ENCODE measurements at places on chromosomes 2 and 18. TPM values are rescaled to one million over a fixed set of nuclear protein-coding genes. Genes with fewer than 3 reads are reported as not detected.

DNA sequence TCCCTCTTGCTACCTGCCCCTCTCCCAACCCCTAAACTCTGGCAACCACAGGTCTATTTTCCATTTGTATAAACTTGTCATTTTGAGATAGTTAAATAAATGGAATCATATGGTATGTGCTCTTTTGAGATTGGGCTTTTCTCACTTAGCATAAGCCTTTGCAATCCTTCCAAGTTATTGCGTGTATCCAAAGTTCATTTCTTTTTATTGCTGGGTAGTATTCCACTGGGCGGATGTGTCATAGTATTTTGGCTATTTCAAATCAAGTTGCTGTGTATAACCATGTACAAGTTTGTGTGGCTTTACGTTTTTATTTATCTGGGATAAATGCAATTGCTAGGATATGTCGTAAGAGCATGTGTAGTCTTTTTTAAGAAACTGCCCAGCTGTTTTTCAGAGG is 55.5 kb upstream of the CUL3 start:
- DNase-seq = no peak

- DNase-seq = no peak
Observed at GRCh38 chr2:66665124-66665984, 230.4 kb downstream of the MEIS1 start.

DNA sequence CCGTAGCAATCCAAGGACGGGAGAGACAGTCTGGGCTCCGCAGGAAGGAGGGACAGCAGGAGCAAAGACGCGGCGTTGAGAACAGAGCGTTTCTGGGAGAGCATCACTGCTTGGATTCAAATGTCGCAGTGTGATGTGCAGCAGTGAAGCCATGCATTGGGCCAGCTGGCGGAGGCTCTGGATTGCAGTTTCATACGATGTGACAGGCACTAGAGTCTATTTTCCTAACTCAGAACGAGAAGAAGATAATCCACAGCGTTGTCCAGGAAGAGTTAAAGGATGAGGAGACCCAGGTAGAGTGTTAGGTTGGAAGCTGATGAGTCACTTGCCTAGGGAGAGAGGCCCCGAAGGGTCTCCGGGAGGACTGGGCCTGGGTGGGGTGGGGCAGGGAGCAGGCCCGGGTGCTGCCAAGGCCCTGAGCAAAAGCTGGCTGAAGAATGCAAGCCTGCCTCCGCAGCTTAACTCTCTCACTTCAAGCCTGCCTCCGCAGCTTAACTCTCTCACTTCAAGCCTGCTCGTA is 17.7 kb upstream of the SEMA4C start:
- no peak for DNase-seq

DNA sequence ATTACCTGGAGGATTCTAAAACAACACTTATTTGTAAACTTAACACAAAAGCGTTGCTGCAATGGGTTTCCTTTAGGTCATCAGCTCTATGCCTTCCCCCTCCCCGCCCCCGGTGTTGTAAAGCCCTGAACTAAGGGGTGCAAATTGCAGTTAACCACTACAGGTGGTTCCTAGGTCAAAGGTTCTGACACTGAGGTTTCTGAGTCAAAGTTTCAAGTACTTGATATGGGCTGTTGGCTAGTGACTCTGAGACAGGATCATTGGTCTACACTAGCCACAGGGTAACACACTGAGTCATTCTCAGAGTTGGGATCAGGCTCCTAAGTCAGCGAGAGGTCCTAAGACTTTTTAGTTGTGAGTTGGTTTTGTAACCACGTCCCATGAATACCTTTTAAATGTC is 15.4 kb downstream of the IL1B start:
- DNase-seq = no peak

The GGCX gene
- 41.2 TPM for total RNA-seq

DNA sequence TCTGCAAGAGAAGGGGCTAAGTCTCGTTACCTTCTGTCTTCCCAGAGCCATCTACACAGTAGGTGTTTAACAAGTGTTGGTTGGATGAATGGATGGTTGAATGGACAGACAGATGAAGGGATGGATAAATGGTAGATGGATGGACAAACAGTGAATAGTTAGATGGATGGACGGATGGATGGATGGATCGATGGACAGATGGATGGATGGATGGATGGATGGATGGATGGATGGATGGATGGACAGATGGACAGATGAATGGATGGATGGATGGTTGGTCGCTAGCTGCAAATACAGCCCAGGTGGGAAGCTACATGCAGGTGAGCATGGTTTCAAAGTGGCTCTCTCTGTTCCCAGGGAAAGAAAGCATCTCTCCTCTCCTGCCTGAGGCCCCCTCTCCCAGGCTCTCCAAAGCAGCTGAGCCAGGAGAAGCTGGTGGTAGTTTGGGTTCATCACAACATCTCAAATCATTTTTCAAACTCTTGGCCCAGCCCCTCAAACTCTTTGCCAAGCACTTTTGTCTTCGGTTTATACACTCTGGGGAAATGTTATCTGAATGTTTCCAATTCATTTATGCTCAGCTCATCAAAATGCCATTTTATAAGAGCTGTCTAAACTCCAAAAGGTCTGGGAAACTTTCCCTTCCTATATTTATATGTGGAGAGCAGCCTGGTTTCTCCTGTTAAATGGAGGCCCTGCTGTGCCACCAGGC is 192.7 kb downstream of the ANAPC1 start:
- DNase-seq = no peak

DNA sequence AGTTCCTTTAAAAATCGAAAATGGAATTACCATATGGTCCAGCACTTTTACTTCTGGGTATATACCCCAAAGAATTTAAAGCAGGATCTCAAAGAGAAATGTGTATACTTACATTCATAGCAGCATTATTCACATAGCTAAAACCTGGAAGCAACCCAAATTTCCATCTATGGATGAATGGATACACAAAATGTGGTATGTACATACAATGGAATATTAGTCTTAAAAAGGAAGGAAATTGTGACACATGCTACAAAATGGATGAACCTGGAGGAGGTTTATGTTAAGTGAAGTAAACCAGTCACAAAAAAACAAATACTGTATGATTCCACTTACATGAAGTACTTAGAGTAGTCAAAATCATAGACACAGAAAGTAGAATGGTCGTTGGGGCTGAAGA is 147.9 kb upstream of the LTBP1 start:
- no peak for DNase-seq

The IL18R1 gene
- total RNA-seq = 32.2 TPM

DNA sequence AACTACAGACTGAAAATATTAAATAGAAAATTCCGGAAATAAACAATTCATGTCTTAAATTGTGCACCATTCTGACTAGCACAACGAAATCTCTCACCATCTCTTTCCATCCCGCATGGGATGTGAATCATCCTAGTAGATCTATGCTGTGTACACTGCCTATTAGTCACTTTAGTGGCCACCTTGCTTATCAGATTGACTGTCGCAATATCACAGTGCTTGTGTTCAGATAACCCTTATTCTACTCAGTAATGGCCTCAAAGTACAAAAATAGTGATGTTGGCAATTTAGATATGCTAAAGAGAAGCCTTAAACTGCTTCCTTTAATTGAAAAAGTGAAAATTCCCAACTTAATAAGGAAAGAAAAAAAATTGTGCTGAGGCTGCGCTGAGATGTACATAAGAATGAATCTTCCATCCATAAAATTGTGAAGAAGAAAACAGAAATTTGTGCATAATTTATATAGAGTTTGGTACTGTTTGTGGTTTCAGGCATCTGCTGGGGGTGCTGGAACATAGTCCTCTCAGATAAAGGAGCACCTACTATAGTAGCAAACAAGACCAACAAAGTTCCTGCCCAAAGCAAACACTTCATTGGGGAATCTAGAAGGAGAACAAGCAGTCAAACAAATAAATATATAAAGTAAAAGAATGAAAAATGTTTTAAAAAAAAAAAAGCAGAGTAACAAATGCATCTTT is 12.0 kb downstream of the PSMD1 start:
- DNase-seq = no peak

The CIB4 gene
- not detected for total RNA-seq
